Bronchus fibroblast of lung (primary cell): ENCODE measurements at places on chromosomes 1 and 21. TPM values are rescaled to one million over a fixed set of nuclear protein-coding genes. Genes with fewer than 3 reads are reported as not detected.

Gene ELAVL4
- total RNA-seq = not detected in 2 replicates

Gene DPYD
- 13.2 and 15.6 TPM in 2 replicates for total RNA-seq

Gene C1orf105
- not detected in 2 replicates for total RNA-seq

Gene WDR64
- not detected in 2 replicates for total RNA-seq

Gene ST6GALNAC3
- total RNA-seq = 1.5 and 3.6 TPM in 2 replicates

Gene DDR2
- total RNA-seq = 80.9 and 83.7 TPM in 2 replicates

Gene DBT
- total RNA-seq = 2.2 and 3.0 TPM in 2 replicates

Gene MYBPH
- total RNA-seq = not detected in 2 replicates

Gene TEKT2
- 0.17 and 0.89 TPM in 2 replicates for total RNA-seq

Gene IL19
- not detected in 2 replicates for total RNA-seq

Gene LCE1E
- not detected in 2 replicates for total RNA-seq
